ENCODE measurements at places on chromosomes 1 and 21.

- DNase-seq, result peak; percentile 52
Observed at GRCh38 chr1:79188337-79188736, 181.8 kb upstream of the ADGRL4 start.

DNA sequence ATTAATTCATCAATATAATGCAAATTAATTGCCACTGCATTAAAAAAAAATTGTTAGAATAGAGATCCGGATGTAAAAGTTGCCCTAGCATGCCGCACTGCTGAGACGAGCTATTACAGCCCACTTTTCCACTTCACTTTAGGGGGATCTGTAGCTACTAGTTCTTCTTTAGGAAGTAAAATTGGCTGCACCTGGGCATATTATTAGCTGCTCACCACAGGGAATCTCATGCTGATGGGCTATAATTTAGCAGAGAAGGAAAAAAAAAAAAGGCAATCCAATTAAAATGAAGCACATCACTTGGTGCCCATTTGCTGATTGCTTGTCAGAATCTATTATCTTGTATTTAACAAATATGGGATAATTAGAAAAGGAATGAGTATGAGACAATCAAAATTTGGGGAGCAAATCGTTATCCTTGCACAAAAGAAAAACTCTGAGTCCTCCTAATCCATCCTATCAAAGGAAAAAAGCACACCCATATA is 233.4 kb downstream of the DSCAM start:
- DNase-seq, result no peak

DNA sequence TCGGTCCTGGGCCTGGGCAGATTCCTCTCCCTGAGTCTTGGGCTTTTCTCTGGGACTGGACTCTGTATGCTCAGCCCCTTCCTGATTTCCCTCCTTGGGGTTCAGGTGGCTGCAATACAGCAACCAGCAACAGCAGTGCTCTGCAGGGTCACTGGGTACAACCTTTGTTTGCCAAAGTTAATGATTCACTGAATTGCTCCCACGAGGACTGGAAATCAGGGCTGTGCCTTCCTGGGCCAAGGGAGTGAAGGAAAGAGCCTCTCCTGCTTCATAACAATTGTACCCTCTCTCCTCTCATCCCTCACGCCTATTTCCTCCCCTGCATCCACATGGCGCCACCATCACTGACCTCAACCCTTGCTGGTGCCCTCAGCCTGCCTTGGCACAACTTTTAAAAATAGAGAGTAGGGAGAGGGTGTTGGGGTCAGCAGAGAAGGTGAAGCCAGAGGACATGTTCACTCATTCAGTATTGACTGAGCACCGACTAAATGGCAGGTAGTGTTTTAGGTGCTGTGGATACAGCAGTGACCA is 52.8 kb upstream of the GOLT1A start:
- DNase-seq, result peak; percentile 86

GRCh38 chr21:26965907-26966581 is 844 bp downstream of the ADAMTS5 start:
- DNase-seq, result no peak

GRCh38 chr1:91349524-91349923 is 55.1 kb downstream of the HFM1 start:
- peak; percentile 17 for DNase-seq
